Chondrocyte (in vitro differentiated cells): ENCODE measurements at places on chromosomes 12 and 14. TPM values are rescaled to one million over a fixed set of nuclear protein-coding genes. Genes with fewer than 3 reads are reported as not detected.

NOXRED1 gene
- 0.18 to 0.37 TPM (median 0.27 TPM) in 3 replicates for total RNA-seq

KRT1 gene
- total RNA-seq: not detected in 3 replicates

DNA sequence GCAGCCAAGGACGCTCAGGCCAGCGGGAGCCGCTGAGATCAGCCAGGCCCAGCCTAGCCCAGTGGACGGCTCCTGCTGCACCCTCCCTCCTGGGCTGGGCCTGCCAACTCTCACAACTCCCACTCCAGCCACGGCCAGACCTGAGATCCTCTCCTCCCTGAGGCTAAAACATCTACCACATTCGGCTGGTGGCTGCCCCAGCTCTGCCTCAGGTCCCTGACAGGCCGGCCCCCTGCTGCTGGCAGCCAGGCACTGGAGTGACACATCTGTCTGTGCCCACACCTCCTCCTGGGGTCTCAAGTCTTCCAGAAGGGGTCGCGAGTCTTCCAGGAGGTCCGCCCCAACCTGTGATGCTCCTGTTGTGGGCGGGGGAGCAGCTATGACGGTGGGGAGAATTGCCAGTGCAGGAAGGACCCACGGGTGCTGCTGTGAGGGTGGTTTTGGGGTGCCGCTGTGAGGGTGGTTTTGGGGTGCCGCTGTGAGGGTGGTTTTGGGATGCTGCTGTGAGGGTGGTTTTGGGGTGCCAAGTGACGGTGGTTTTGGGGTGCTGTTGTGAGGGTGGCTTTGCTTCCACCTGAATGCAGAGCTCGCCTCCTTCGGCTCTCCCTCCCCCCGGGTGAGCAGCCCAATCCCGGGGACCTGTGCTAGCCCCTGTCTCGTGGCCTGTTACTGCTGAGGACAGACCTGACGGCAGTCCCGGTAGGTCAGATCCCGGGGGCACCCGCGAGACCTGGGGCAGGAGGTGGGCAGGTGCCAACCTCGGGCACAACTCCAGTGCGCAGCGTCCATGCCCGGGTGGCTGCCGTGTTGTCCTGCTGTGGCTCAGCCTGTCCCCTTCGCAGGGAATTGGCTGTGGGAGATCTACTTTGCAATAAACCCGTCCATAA is 27.5 kb upstream of the C14orf180 start:
- peak; percentile 92 for DNase-seq

DNA sequence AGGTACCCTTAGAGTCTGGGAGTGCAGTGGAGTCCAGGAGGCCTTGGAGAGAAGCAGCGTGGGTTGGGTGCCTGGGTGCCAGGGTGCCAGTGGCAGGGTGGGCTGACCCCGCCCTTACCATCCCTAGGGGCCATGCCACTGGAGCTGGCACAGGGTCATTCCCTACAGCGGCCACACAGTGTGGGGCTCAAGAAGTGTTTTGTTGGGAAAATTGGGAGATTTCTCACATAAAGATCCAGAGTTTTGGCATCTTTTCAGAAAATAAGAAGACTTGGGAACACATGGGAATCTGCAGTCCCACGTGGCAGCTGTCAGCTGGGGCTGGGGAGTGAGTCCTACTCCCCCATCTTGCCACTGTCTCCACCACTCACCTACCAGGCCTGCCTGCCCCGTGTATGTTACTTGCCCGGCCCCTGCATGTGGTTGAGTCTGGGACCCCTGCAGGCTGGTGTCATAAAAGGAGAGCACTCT is 4.2 kb downstream of the VASH1 start:
- DNase-seq: peak; percentile 43

GRCh38 chr14:48792376-48793024 is 793.7 kb downstream of the RPS29 start:
- no peak for DNase-seq
